ENCODE measurements at places on chromosomes 16 and 17. TPM values are rescaled to one million over a fixed set of nuclear protein-coding genes. Genes with fewer than 3 reads are reported as not detected.
A peak's percentile ranks its signal among the peaks of the same experiment; 100 is the strongest.

GRCh38 chr16:60302676-60303075, 1568.6 kb upstream of the GOT2 start:
- DNase-seq = no peak

GRCh38 chr17:29148257-29148789, 31.9 kb downstream of the MYO18A start:
- no peak for DNase-seq

GRCh38 chr16:87713451-87714229, 52.1 kb downstream of the KLHDC4 start:
- peak; percentile 55 for DNase-seq

DNA sequence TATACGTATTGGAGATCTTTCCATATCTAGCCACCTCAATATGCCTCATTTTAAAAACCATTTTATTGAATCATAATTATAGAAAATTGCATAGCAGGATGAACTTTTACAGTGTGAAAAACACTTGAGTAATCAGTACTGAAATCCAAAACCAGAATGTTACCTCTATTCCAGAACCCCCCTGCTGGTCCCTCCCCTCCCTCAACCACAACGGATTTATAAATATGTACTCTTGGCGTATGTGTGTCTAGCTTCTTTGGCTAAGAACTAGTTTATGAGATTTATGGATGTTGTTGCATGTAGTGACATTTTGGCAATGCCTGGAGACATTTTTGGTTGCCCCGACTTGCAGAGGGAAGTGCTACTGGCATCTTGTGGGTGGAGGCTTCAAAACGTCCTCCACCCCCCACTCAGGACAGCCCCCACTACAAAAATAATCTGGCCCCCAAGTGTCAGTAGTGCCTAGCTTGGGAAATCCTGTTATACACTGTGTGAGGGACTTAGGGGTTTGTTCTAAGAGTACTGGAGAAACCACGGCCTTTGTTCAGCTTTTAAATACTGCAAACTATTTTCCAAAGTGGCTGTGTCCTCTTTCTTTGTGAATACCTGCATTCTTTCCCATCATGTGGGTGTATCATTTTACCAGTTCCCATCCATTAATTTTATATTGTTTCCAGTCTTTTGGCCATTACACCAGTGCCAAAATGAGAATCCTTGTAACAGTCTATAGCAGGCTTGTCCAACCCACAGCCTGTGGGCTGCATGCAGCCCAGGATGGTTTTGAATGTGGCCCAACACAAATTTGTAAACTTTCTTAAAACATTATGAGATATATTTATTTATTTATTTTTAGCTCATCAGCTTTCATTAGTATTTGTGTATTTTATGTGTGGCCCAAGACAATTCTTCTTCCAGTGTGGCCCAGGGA, 23.7 kb downstream of the ITPRIPL2 start:
- no peak for DNase-seq

GRCh38 chr17:70307430-70308225, 138.3 kb downstream of the KCNJ2 start:
- no peak for DNase-seq

DNA sequence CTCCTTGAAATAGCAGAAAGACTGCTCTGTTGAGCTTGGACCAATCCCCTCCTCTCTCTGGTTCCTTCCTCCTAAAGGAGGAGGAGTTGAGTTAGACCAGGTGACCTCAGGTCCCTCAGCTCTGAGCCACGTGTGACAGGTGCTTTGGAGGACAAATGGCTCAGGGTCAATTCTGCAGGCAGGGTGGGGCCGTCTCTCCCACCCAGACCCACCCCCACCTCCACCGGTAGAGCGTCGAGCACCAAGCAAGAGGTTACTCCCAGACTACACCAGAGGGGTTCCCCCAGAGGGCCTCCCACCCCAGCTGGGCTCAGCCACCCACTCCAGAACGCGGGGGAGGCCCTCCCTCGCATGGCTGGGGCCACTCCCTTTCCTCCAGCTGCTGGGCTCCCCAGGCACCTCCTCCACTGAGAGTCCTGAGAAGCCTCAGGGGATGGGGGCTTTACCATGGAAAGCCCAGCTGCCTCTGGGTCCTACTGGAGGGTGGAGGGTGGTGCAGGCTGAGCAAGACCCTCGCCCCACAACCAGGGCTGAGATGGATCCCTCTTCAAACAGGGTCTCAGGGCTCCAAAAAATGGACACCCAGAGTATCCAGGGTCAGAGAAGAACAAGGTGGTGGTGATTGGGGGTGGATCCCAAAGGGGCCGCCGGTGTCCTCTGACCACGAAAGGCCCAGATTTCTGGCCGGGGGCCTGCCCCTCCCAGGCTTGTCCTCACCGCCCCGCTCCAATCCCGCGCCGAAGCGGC, 7.6 kb downstream of the MYO1C start:
- peak; percentile 81 for DNase-seq

DNA sequence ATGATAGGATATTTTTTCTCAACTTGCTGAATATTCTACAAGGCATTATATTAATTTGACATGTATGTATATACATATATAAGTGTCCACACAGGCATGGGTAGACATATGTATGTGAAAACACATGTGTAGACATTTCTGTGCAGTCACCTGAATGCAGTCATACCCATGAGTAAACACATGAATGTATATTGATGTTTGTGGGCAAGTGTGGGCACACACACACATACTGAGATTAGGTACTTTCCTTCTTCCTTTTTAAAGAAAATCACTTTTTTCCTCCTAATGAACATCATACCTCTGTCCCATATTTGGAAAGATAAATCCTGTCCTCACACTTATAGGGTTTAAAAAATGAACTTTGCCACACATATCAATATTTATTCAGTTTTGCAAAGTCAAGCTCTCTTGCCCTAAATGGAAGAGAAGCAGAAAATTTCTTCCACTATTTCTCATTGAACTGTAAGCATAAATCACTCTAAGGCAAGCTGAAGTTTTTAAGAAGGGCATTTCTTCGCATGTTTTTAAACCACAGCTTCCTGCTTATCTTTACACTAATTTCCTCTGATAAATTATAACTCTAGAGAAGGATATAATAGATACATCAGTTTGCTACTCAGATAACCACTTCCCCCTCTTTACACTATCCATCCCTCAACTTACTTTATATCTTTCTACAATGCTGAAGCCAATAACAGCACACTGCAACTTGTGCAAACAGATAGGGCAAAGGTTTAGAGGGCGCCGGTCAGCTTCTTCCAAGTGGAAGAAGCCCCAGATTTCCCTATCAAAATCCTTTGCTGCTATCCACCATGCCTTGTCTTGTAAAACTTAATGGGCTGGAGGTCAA, 49.6 kb upstream of the LRRC37A3 start:
- peak; percentile 27 for DNase-seq

DNA sequence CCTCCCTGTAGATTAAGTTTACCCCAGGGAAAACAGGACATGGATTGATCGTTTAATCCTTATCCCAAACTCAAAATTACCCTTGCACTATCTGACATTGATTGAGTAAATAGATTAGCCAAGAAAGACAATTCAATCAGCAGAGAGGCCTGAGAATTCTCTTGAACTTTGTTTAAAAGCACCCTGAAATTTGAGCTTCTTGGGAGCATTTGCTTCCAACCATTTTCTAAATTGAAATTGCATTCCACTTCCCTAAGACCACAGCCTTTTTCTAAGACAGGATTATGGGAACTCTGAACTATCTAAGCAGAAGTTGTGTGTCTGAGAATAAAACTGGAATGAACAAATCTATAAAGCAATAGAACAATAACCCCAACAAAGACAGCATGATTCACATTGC, 76.6 kb upstream of the TNRC6A start:
- DNase-seq = no peak

DNA sequence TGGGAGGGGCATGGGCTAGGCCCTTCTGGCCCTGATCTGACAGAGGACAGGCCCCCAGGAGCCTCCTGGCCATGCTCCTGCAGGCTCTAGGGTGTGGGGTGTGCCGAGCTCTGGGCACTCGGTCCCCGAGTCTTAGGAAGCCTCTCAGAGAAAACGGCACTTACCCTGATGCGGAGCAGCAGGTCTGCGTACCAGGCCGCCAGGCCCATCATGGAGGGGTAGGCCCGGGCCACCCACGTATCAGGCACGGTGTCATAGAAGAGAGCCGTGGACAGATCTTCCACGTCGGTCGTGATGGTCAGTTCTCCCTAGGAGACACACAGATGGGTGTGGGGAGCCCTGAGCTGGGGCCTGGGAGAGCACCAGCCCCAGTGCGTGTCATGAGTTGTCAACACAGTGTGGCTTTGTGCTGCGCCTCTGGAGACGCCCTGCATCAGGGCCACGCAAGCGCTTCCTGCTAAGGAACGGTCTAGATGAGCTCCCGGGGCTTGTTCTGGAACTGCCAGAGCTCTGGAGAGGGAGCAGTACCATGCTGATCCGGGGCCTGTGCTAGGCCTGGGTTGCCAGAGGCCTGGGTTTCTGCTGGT, 47.9 kb downstream of the PGS1 start:
- DNase-seq = no peak

DNA sequence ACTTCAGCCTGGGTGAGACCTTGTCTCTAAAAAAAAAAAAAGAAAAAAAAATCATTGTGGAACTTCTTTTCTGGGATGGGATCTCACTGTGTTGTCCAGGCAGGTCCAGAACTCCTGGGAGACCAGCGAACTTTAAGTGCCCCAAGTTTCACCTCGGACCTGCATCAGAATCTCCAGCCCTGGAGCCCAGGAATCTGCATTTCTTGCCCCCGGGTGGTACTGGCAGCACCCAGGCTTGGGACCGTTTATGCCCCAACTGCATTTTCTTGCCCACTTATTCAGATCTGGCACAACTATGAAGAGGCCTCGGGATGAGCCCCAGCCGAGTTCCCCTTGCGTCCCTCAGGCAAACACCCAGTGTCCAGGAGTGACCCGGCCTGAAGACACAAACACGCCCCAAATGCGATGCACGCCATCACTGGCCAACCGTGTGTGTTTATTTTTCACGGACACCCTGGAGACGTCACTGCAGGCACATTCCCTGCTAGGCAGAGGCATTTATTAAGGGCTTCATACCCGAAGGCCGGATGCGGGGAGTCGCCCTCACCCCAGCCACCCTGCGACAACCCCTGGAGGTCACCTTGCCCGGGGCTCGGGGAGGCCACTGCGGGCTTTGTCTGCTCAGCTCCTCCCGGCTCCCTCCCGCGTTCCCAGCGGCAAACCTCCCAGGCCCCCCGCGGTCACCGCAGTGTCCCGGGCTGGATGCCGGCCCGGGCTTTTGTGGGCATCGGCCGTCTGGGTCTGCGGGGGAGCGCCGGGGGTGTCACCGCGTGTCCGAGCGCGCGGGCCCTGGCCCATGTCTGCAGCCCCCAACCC, 684 bp upstream of the SPIRE2 start:
- DNase-seq = peak; percentile 28

GRCh38 chr17:58331815-58332777, 3.5 kb upstream of the TSPOAP1 start:
- DNase-seq = peak; percentile 95

- DNase-seq = no peak
Measured at GRCh38 chr16:80948886-80949493, 57.7 kb downstream of the CMC2 start.

IRF8 gene
- 30.3 TPM for total RNA-seq

TAT gene
- total RNA-seq = not detected

TM4SF5 gene
- total RNA-seq = not detected

KRTAP17-1 gene
- not detected for total RNA-seq

KIF19 gene
- total RNA-seq = 1.2 TPM

AKAP1 gene
- total RNA-seq = 34.3 TPM

All from naive thymus-derived CD4-positive, alpha-beta T cell (primary cell).